ENCODE measurements at places on chromosomes 11 and 22. TPM values are rescaled to one million over a fixed set of nuclear protein-coding genes. Genes with fewer than 3 reads are reported as not detected.
A peak's percentile ranks its signal among the peaks of the same experiment; 100 is the strongest.

- H3K4me1 ChIP-seq: no peaks in the 10 kb centered on the region
- no peak overlapping the region for H3K27ac ChIP-seq
- H3K4me3 ChIP-seq: no peak overlapping the region
- H3K36me3 ChIP-seq: no peaks in the 10 kb centered on the region
Observed at GRCh38 chr11:70625582-70626518, 227.5 kb downstream of the CTTN start.

DNA sequence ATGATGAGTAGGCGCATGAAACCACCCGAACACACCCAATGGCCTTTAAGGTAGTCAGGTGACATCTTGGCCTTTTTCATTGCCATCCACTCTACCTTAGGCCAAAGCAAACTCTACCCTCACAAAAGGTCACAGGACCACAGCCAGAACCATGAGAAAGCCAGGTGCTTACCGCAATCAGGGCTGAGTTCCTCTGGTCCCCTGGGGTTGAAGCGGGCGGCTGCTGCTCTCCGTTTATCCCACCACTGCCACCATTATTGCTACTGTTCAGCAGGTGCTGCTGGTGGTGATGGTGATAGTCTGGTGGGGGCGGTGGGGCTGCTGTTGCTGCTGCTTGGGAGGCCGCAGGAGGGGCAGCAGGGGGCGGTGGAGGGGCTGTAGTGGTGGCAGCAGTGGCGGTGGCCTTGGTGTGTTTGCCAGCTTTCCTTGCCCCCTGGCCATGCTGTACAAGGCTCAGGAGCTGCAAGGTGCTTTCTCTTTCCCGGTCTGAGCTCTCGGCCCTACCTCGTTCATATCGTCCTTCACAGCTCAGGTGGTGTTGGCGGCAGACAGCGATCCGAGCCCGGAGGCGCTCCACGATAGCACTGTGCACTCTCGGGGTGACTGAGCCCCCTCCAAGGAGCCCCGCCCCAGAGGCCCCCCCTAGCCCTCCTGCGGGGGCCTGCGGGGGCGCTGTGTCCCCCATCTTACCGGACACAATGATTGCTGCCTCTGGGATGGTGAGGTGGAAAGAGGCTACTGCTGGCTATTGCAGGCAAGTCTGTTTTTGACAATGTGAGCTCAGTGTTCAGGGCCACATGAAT is 1.6 kb downstream of the MAML2 start:
- DNase-seq: peak; percentile 67
- H3K27me3 ChIP-seq: no peaks in the 10 kb centered on the region
- no peaks in the 10 kb centered on the region for H3K4me1 ChIP-seq

Gene MS4A3
- not detected for total RNA-seq

DNA sequence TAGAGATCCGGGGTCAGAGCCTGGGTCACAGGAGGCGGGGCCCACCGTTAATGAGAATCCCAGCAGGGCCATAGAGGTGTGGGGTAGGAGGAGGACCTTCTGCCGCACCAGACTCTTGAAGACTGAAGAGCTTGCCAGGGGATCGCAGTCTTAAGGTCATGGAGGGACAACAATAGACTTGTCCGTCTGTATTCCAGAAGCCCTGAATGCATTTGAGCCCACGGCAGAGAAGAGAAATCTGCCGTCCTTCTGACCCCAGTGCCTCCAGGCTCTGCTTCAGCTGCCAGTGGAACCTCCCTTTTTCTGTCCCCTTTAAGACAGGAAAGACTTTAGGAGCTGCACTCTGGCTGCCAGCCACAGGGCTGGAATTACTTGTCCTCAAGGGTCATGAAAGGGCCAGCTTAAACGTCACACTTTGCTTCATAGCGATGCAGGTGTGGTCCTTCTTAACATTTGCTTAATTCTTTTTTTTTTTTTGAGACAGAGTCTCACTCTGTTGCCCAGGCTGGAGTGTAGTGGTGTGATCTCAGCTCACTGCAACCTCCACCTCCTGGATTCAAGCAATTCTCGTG is 15.5 kb upstream of the ST3GAL4 start:
- DNase-seq: peak; percentile 75
- H3K36me3 ChIP-seq: no peaks in the 10 kb centered on the region
- H3K4me3 ChIP-seq: no peak overlapping the region

DNA sequence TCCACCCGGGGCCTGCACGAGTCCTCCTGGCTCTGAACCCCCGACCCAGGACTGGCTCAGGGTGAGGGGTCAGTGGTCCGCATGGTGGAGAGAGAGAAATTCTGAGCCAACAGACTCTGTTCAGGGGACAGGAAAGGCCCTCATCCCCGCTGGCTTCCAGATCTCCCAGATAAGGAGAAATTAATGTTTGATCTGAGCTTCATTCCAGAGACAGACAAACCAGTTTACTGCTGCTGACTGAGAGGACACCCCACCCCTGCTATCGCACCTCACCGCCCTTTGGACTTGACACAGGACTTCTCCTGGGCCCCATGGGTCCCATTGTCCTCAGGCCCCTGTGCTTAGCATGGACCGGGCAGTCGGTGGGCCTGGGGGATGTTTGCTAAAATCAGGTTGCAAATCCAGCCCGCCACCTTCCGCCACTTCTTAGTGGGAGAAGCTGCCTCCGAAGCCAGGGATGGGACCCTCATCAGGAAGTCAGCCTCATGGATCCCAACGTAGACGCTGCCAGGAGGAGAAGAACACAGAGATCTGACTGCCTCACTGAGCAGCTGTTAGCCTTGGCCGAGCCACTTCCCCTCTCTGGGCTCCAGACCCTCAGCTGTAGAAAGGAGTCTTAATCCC is 11.2 kb upstream of the UPK3A start:
- H3K4me3 ChIP-seq: no peak overlapping the region
- DNase-seq: no peak
- H3K4me1 ChIP-seq: no peaks in the 10 kb centered on the region
- H3K36me3 ChIP-seq: no peaks in the 10 kb centered on the region
- no peaks in the 10 kb centered on the region for H3K27me3 ChIP-seq

Gene TREH
- total RNA-seq: not detected

- H3K4me3 ChIP-seq: no peak overlapping the region
- no peak for DNase-seq
- H3K27me3 ChIP-seq: no peaks in the 10 kb centered on the region
- H3K27ac ChIP-seq: peak overlapping the region; percentile 100
- no peaks in the 10 kb centered on the region for H3K36me3 ChIP-seq
- H3K4me1 ChIP-seq: no peaks in the 10 kb centered on the region
Observed at GRCh38 chr22:36318442-36318841, 65.5 kb downstream of the APOL1 start.

GRCh38 chr11:131670876-131671275 is 300.5 kb downstream of the NTM start:
- H3K27ac ChIP-seq: no peak overlapping the region
- no peaks in the 10 kb centered on the region for H3K27me3 ChIP-seq
- H3K4me1 ChIP-seq: no peaks in the 10 kb centered on the region
- H3K36me3 ChIP-seq: no peaks in the 10 kb centered on the region
- DNase-seq: no peak
- H3K4me3 ChIP-seq: no peak overlapping the region

Gene SLC22A9
- total RNA-seq: not detected

Gene PATE2
- not detected for total RNA-seq

Gene ASPHD2
- total RNA-seq: not detected

DNA sequence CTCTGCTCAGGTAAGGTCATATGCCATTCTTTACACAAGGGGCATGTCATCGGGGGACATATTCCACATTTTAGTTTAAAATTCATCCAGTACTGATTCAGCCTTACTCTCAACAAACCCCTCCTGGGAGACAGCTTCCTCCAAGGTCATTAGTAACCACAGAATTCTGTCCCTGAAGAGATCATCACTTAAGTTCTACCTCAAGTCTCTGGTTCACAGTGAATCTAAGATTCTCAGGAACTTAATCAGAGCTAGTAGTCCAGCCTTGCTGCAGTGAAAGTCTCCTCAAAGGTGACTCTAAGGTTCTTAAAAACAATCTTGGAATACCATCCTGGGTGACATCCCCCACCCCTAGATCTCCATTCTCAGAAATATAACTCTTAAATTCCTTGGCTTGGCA is 18.9 kb upstream of the GDPD4 start:
- no peaks in the 10 kb centered on the region for H3K27me3 ChIP-seq
- no peak overlapping the region for H3K27ac ChIP-seq
- DNase-seq: no peak
- H3K36me3 ChIP-seq: no peaks in the 10 kb centered on the region

- no peaks in the 10 kb centered on the region for H3K4me1 ChIP-seq
- H3K27ac ChIP-seq: no peak overlapping the region
- no peaks in the 10 kb centered on the region for H3K36me3 ChIP-seq
- DNase-seq: no peak
Observed at GRCh38 chr11:105132716-105133511, 6.7 kb downstream of the CARD18 start.

GRCh38 chr11:59957094-59957493 is 6.7 kb upstream of the OOSP4A start:
- H3K36me3 ChIP-seq: no peaks in the 10 kb centered on the region
- no peak for DNase-seq

- DNase-seq: no peak
- no peak overlapping the region for H3K4me3 ChIP-seq
- no peaks in the 10 kb centered on the region for H3K36me3 ChIP-seq
Observed at GRCh38 chr11:14812757-14813156, 79.3 kb downstream of the CYP2R1 start.

Gene TLCD5
- 17.1 TPM for total RNA-seq

DNA sequence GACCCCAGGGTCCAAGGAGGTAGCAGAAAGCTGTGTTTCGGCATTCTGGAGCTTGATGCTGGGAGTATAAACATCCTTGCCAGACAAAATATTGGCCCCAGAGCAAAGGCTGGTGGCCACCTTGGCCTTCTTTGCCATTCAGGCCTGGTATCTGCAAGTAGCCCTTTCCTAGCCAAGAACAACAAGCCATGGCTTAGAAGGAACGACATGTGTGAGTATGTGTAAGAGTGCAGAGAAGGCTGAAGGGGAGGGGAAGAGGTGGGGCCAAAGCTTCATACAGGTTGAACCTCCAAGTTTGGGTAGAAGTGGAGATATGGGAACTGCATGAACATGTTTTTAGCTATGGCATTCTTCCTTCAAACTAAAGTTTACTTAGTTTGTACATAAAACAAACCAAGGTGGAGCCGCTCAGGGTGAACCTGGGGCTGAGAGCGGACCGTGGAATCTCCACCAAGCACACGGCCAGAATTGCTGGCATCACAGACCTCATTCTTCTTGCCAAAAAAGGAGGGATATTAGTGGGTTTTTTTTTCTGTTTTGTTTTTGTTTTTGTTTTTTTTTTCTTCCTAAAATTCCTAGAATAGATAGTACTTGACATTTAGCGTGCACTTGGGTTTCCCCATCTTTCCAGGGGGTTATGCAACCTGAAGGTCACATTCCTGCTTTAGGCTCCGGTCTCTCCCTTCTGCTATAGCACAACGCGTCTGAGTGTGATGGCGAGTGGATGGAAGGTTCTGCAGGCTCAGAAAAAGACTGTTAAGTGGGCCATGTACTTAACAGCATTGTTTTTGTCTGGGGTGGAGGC is 70.9 kb downstream of the ADAMTS15 start:
- H3K27ac ChIP-seq: peak overlapping the region; percentile 65
- H3K36me3 ChIP-seq: no peaks in the 10 kb centered on the region
- no peak for DNase-seq
- H3K27me3 ChIP-seq: no peaks in the 10 kb centered on the region
- H3K4me3 ChIP-seq: no peak overlapping the region

DNA sequence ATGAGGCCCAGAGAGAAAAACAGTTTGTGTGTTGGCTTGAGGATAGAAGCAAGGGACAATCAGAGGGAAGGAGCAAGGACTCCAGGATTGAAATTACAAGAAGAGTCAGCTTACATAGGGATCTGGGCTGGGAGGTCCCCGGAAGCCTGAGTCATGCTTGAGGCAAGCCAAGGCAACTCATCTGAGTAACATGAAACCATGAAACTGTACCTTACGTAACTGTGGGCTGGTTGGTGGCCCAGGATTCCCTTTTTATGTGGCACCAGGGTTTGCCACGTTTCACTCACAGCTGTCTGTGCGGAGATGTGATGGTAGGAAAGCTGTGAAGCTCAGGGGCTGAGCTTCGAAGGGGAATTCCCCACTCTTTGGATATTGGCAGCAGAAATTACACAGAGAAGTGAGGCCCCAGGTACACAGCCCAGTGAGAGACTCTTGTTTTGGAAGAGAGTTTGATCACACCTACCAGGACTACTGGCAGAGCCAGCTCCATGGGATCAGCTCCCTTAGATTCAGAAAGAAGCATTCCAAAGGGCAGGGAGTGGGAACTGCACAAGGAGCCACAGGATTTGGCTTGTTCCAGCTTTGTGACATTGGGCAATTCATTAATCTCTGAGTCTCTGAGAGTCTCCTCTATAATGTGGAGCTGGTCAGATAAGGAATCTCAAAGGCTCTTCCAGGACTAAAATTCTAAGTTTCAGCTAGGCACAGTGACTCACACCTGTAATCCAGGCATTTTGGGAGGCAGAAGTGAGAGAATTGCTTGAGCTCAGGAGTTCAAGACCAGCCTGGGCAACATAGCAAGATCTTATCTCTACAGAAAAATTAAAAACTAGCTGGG is 7.8 kb downstream of the SLC5A1 start:
- H3K4me3 ChIP-seq: no peak overlapping the region
- no peaks in the 10 kb centered on the region for H3K36me3 ChIP-seq
- no peaks in the 10 kb centered on the region for H3K4me1 ChIP-seq
- DNase-seq: no peak
- no peaks in the 10 kb centered on the region for H3K27me3 ChIP-seq
- no peak overlapping the region for H3K27ac ChIP-seq

DNA sequence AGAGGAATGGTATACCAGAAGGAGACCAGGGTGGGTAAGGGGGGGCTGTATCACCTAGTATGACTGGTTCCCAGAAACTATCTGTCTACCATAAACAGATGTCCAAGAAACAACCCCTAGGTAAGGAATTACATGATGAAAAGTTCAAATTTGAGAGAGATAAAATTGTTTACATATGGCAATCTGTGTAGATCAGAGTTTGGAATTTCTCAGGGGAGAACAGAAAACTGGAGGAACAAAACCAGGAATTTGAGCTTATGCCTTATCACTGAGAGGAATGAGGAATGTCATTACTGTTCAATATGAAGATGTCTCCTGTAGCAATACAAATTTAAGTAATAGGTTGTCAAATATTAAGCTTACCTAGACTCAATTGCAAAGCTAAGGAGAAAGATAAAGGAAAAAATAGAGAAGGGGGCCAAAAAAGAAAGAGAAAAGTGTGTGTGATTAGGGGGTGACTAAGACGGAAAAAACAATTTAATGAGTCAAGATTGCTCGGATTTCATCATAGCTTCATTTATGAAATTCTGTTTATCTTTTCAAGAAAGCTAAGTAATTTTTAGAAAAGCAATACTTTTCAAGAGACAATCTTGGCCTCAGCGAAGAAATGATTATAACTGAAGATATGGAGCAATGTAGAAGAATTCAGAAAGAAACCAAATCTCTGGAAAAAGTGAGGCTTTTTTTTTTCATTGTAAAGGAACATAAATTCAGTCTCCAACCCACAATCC is 117.8 kb downstream of the APOL5 start:
- H3K36me3 ChIP-seq: no peaks in the 10 kb centered on the region
- H3K4me1 ChIP-seq: peaks cover 24% of the 10 kb centered on the region
- peak overlapping the region; percentile 35 for H3K4me3 ChIP-seq

Gene PHOX2A
- not detected for total RNA-seq

GRCh38 chr11:94975599-94975998 is 2.1 kb downstream of the KDM4D start:
- H3K27ac ChIP-seq: no peak overlapping the region
- H3K4me3 ChIP-seq: no peak overlapping the region
- no peaks in the 10 kb centered on the region for H3K4me1 ChIP-seq
- H3K27me3 ChIP-seq: no peaks in the 10 kb centered on the region
- no peak for DNase-seq

Gene CELSR1
- 1.5 TPM for total RNA-seq

Measured in uterus (tissue), 4 donors.